ENCODE measurements at places on chromosomes 5 and 9. TPM values are rescaled to one million over a fixed set of nuclear protein-coding genes. Genes with fewer than 3 reads are reported as not detected.

Gene MYO10
- polyA plus RNA-seq, result 1.1 TPM

DNA sequence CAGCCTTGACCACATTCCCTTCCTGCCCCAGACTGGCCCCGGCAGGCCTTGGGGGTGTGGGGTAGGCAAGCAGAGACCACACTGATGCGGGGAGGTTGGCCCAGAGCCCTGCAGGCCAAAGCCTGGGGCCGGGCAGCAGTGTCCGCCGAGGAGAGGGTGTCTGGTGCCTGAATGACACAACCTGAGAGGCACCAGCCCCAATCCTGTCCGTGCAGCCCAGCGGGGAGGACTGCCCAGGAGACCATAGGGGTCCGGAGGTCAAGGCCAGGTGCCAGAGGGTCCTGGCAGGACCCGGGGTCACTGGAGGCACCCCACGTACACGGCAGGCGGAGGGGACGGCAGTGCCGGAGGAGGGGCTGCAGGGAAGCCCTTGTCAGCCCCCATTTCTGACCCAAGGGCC is 5.6 kb upstream of the PTGDS start:
- no peak overlapping the region for H3K27ac ChIP-seq
- no peaks in the 10 kb centered on the region for H3K36me3 ChIP-seq
- no peak overlapping the region for H3K4me3 ChIP-seq
- H3K4me1 ChIP-seq, result peaks cover 17% of the 10 kb centered on the region

Gene SLC34A3
- not detected for polyA plus RNA-seq

DNA sequence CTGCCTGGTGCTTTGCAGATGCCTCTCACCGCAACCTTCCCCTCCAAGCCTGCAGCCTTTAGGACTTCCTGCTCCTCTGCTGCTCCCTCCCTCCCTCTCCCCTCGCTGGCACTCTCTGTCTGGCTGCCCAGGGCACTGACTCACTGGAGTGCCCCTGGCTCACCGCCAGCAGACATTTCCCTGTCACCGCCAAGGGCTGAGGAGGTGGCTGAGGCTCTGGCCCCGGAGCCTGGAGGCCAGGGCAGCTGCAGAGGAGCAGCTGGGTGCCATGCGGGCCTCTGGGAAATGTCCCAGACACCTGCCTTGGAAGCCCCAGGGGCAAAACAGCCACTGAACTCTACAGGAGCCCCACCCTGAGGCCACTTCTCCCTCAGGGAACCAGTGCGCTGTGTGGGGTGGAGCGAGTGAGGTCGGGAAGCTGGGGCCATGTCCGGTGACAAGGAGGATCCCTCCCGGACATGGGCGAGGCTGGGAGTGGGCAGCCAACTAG is 53.4 kb downstream of the TENT4A start:
- peak; percentile 98 for DNase-seq
- peaks cover 31% of the 10 kb centered on the region for H3K4me1 ChIP-seq
- no peak overlapping the region for H3K4me3 ChIP-seq
- no peaks in the 10 kb centered on the region for H3K36me3 ChIP-seq

Gene ATP10B
- polyA plus RNA-seq, result not detected

DNA sequence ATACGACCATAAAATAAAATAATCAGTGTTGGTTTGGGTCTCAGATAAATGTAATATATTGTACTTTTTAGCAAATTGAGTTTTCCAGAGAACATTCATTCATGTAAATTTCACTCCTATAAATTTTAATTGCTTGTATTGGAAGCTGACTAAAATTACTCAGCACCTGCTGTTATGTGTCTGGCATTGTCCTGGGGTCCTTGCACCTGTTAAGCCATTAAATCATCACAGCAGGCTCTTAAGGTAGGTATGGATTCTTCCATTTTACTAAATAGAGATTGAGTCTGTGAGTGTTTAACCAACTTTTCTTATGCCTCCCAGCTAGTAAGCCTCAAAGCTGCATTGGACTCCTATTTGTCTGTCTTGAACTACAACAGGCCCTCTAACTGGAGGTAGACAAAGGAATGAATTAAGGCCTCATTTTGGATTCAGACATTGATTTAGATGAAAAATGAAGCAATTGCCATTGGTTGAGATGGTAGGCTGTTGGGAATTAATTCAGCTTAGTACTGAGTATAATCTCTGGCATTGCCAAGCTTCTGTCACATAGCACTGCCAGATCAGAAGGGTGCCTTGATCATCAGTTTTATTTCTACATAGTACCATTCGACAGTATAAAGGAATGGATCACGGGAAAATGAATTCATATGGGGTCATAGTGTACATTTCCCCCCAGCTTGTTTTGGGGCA is 78.9 kb downstream of the PARP8 start:
- no peaks in the 10 kb centered on the region for H3K27me3 ChIP-seq
- peak overlapping the region; percentile 80 for H3K27ac ChIP-seq
- no peak for DNase-seq
- H3K4me1 ChIP-seq, result peaks cover 9% of the 10 kb centered on the region
- H3K36me3 ChIP-seq, result no peaks in the 10 kb centered on the region

GRCh38 chr9:105220451-105220850 is 24.0 kb upstream of the SLC44A1 start:
- H3K27ac ChIP-seq, result no peak overlapping the region
- no peaks in the 10 kb centered on the region for H3K27me3 ChIP-seq
- no peaks in the 10 kb centered on the region for H3K4me1 ChIP-seq
- no peaks in the 10 kb centered on the region for H3K36me3 ChIP-seq
- no peak for DNase-seq

DNA sequence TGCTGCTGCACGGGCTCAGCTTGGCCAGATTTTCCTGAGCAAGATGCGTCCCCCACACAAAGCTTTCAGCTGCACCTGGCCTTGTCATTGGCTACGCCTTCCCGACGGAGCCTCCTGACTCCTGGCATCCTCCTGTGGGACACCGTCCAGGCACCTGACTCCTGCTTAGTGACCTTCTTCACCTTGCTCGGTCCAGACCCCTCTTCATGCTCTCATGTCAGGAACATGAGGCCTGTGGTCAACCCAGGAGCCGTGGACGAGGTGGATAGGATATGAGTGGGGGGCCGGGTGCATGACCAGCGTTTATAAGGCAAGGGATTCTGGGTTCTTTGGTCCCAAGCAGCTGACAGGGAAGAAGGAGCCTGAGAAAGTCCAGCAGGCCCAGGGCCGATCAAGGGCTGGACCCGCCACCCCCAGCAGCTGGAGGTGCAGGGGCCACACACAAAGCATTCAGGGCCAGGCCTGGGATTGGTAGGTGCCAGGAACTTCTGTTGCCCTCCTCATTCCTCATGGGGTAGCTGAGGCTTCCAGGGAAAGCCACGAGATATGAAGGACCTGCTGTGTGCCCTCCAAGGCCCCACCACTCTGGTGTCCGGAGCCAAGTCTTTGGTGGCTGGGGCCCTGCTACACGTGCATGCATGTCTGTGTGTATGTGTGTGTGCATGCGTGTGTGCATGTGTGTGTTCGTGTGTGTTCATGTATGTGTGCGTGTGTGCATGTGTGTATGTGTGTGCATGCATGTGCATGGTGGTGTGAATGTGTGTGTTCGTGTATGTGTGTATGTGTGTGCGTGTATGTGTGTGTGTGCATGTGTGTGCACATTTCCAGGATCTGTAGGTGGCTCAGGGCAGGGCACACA is 34.9 kb downstream of the SLC6A3 start:
- H3K27me3 ChIP-seq, result no peaks in the 10 kb centered on the region
- H3K36me3 ChIP-seq, result no peaks in the 10 kb centered on the region
- H3K4me3 ChIP-seq, result no peak overlapping the region
- no peak for DNase-seq
- H3K27ac ChIP-seq, result no peak overlapping the region

GRCh38 chr9:7375013-7375511 is 424.5 kb downstream of the DMAC1 start:
- no peak for DNase-seq
- H3K4me3 ChIP-seq, result no peak overlapping the region
- no peaks in the 10 kb centered on the region for H3K36me3 ChIP-seq
- H3K4me1 ChIP-seq, result no peaks in the 10 kb centered on the region
- H3K27ac ChIP-seq, result no peak overlapping the region
- H3K27me3 ChIP-seq, result no peaks in the 10 kb centered on the region

DNA sequence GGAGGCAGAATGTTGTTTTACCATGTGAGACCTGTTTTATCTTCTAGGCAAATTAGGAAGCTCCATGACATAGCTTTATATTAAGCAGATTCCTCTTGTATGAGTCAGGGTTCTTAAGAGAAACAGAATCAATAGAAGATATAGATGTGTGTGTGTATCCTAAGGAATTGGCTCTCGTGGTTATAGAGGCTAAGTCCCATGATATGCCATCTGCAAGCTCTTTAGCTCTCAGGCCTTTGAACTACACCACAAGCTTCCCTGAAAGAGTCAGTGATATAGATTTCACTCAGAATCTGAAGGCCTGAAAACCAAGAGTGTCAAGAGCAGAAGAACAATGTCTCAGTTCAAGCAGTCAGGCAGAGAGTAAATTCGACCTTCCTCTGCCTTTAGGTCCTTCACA is 365.8 kb upstream of the ZNF608 start:
- H3K4me1 ChIP-seq, result peaks cover 7% of the 10 kb centered on the region
- no peak for DNase-seq
- H3K36me3 ChIP-seq, result no peaks in the 10 kb centered on the region

GRCh38 chr5:165232509-165233028 is 1727.2 kb downstream of the MAT2B start:
- no peak overlapping the region for H3K27ac ChIP-seq
- no peak for DNase-seq
- H3K27me3 ChIP-seq, result no peaks in the 10 kb centered on the region
- H3K4me3 ChIP-seq, result no peak overlapping the region
- no peaks in the 10 kb centered on the region for H3K36me3 ChIP-seq
- no peaks in the 10 kb centered on the region for H3K4me1 ChIP-seq

GRCh38 chr5:128403333-128403732 is 134.7 kb downstream of the FBN2 start:
- no peaks in the 10 kb centered on the region for H3K4me1 ChIP-seq
- H3K27ac ChIP-seq, result no peak overlapping the region
- H3K4me3 ChIP-seq, result no peak overlapping the region
- no peak for DNase-seq

GRCh38 chr9:83706676-83707517 is 861 bp downstream of the UBQLN1 start:
- peak overlapping the region; percentile 90 for H3K4me3 ChIP-seq
- peak overlapping the region; percentile 99 for H3K27ac ChIP-seq
- H3K36me3 ChIP-seq, result no peaks in the 10 kb centered on the region
- no peaks in the 10 kb centered on the region for H3K27me3 ChIP-seq
- H3K4me1 ChIP-seq, result peaks cover 15% of the 10 kb centered on the region

- no peak for DNase-seq
- peaks cover 3% of the 10 kb centered on the region for H3K4me1 ChIP-seq
- H3K27ac ChIP-seq, result no peak overlapping the region
- no peaks in the 10 kb centered on the region for H3K36me3 ChIP-seq
- H3K27me3 ChIP-seq, result no peaks in the 10 kb centered on the region
These were observed 7.1 kb downstream of the TTC16 start for GRCh38 chr9:127723013-127723412.

- H3K4me3 ChIP-seq, result no peak overlapping the region
- DNase-seq, result no peak
- no peak overlapping the region for H3K27ac ChIP-seq
- H3K36me3 ChIP-seq, result peaks cover 26% of the 10 kb centered on the region
- peaks cover 14% of the 10 kb centered on the region for H3K4me1 ChIP-seq
These were observed 31.7 kb downstream of the HSDL2 start for GRCh38 chr9:112411626-112412027.
